Esophagus mucosa (tissue), 1 donor: ENCODE measurements at places on chromosomes 5 and 9. TPM values are rescaled to one million over a fixed set of nuclear protein-coding genes. Genes with fewer than 3 reads are reported as not detected.

RASGRF2 gene
- total RNA-seq, result 1.1 TPM

OXCT1 gene
- 27.0 TPM for total RNA-seq

DNA sequence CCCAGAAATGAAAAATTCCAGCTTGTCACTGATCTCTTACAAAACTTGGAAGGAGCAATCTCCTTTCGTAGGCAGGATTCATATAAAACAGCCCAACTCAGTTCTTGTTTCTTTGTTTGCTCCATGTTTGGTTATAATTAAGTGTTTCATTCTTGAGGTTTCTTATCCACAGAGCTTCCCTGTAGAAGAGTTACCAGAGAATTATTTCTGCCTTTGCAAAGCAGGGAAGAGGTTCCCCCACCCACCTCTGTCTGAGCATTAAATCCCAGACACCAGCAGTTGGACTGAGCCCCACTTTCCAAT is 34.1 kb upstream of the RAI14 start:
- no peak for ATAC-seq

- no peak for ATAC-seq
Measured at GRCh38 chr5:13188371-13188770, 756.1 kb downstream of the DNAH5 start.

- no peak for ATAC-seq
Measured at GRCh38 chr9:38092656-38093055, 23.6 kb upstream of the SHB start.
